NCI-H1417 treated with DMSO at 0.1 percent for 48 hours (cell line): ENCODE measurements at places on chromosomes 1 and 21.

DNA sequence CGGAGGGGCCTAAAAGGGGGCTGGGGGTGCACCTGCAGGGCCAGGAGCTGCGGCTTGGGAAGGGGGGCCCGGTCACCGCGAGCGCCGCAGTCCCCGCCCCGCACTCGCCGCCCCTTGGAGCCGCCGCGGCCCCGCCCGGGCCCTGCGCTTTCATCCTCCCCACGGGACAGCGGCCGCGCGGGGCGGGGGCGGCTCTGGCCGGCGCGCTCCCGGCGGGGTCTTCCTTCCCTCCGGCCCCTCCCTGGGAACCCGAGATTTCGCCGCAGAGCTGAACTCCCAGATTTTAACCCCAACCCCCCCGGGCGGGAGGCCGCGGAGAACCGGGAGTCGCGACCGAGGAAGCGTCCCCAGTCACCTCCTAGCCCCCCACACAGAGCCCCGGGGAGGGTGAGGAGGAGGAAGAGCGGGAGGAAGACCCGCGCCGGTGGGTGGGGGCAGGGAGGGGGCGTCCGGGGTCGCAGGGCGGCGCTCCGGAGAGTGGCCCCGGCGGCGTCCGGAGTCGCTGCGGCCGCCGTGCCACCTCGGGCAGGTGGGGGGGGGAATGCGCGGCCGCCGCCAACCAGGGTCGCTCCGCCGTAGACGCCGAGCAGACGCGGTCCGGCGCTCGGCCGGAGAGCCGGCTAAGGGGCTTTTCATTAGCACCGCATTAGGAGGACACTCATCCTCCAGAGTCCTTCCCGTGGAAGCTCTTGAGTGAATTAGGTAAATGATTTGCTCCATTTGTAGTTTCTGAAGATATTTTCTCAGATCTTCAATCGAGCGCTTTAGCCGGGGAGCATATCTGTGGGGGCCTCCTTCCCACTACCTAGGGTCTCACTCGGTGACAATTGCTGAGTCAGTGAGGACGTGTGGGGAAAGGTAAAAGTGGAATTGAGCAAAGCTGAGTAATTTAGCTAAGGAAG lies 31.6 kb upstream of the NFIA start:
- no peak for DNase-seq

GRCh38 chr1:156347331-156347730 lies 9.0 kb downstream of the TSACC start:
- DNase-seq, result no peak

- no peak for DNase-seq
Measured at GRCh38 chr21:18253221-18253620, 8.6 kb downstream of the CHODL start.

DNA sequence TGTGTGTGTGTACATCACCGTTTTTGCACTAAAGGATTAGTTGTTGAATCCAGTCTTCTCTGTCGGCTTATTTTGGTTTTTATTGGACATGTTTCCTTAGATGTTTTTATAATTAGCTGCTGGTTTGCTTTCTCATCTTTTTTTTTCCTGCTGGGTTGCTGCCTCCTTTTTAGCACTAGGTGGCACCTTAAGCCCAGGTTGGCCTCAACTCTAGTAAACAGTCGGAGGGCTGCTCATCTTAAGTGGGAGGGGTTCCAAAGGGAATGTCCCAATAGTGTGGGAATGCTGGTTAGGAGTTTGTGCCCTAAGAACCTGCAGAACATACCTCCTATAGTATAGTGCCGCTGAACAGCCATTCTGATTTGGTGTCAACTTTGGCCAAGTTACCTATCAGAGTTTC lies 570.1 kb upstream of the CXADR start:
- no peak for DNase-seq

DNA sequence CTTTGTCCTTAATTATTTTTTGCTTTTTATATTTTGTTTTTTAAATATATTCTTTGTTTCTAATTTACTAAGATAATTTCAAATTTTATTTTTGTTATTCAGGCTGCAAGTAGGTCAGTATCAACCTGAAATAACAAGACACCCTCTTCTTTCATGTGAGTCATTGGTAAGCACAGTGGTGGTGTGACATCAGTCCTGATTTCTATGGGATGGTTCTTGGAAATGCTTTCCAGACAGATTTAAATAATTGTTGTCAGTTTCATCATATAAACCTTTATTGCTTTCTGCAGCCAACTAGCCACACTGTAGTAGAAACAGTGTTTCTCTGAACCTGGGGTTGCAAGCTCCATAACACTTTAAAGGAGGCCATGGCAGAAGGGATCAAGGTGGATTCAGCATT lies 157.5 kb upstream of the C21orf91 start:
- DNase-seq, result no peak

DNA sequence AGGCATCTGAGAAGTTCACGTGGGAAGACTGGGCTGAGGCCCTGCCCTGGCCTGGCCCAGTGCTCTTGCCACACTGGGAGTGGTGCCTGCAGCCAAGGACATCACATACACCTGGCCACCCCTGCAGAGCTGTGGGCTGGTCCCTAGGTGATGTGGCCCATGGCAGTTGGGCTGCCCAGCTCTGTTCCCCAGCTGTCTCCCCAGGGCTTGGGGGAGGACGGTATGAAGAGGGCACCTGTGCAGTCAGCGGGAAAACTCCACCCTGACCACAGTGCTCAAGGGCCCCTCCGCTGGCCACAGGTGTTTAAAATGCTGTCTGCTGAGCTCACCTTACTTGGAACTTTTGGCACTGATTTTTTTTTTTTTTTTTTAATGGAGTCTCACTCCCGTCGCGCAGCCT lies 120.4 kb upstream of the SLC25A33 start:
- no peak for DNase-seq

GRCh38 chr1:50369830-50370229 lies 53.4 kb downstream of the DMRTA2 start:
- DNase-seq, result no peak

- DNase-seq, result no peak
Measured at GRCh38 chr1:24727501-24728216, 17.6 kb upstream of the CLIC4 start.

GRCh38 chr21:21268885-21269284 lies 270.7 kb downstream of the NCAM2 start:
- no peak for DNase-seq

DNA sequence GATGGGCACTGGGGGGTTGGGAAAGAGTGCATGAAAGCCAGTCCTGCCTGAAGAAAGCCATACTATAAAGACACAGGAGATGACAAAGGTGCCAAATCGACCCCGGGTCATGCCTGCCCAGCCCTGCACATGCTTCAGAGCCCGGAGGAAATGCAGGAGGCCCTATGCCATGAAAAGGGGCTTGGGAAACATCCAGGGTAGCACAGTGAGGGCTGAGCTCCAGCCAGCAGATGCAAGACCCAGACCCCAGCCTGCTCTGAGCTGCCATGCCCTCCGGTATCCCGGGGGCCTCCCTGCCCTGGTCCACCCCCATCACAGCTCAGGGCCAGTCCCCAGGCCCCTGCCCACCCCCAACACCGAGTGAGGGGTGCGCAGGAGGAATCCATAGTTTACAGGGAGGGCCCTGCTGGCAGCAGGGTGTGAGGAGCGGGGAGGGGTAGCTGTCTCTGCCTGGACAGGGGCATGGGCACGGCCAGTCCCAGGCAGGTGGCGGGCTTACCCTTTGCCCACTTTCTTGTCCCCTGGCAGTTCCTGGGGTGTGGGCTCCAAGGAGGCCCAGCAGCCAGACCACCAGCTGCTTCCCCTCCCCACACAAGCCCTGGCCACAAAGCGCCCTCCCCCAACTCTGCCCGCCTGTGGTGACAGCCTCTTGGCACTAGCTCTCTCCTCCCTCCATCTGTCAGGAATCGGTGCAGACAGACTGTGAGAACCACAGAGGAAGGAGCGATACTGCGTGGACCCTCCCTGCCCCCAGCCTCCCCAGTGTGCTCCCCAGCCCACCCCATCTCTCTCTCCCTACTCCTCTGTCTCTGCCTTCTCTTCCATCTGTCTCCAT lies 16.8 kb downstream of the LRP8 start:
- no peak for DNase-seq

- no peak for DNase-seq
Measured at GRCh38 chr1:29800522-29800956, 564.2 kb downstream of the PTPRU start.

GRCh38 chr1:224751624-224752311 lies 135.7 kb downstream of the CNIH3 start:
- DNase-seq, result no peak

- no peak for DNase-seq
Measured at GRCh38 chr1:158732524-158732923, 12.0 kb upstream of the OR6K3 start.

DNA sequence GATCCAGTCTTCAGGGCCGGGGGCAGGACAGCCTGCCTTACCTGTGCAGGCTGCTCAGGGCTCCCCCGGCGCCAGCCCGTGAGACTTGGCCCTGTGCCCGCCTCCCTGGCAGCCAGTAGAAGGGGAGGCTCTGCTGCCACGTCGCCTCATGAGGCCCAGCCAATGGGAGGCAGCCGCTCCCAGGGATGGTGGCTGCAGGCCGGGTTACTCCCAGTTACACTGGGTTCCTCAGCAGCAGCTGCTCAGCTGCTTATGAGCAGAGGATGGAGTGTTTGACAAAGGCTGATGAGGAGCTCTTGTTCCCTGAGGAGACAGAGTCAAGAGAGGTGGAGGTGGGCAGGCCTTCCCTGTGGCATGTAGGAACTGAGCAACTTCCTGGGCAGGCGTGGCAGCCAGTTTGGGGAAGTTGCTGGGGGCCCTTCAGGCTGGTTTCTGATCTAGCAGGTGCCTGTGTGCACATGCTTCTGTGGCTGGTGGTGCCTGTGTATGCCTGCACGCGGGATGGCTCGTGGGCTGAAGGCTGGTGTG lies 5.5 kb downstream of the MFSD2A start:
- peak; percentile 72 for DNase-seq

- no peak for DNase-seq
Measured at GRCh38 chr1:229106526-229107125, 164.3 kb upstream of the RAB4A start.

DNA sequence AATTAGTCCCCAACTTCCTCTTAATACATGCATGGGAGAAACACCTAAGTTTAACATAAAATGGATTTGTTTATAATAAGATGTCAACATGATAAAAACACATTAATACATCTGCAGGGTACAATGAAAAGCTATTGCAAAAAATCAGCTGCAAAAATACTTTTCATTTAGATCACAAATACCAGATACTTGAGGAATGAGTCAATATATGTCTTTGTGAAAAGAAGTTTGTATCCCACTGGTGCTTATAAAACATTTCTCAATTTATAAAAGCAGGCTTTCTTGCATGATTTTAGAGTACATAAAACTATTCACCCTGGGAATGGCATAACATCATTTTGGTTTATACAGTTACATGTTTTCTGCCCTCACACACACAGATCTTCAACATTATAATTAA lies 18.6 kb upstream of the PRKAA2 start:
- DNase-seq, result no peak

DNA sequence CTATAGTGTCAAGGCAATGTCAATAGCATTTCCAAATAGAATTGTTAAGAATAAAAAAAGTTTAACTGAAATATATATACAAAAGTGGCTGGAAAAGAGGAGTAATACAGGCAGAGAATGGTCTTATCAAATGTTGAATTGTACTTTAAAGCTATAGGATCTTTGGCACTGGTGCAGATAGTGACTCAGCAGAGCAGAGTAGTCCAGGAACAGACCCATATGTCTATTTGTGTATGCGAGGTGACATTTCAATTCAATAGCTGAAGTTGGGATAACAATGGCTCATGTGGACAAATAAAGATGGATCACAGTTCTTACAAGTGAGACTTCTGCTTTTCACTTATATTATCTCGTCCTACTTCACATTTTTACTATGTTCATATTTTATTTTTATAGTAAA lies 543.0 kb upstream of the B3GALT2 start:
- DNase-seq, result no peak

- DNase-seq, result no peak
Measured at GRCh38 chr21:44461464-44462001, 6.2 kb downstream of the LRRC3 start.

DNA sequence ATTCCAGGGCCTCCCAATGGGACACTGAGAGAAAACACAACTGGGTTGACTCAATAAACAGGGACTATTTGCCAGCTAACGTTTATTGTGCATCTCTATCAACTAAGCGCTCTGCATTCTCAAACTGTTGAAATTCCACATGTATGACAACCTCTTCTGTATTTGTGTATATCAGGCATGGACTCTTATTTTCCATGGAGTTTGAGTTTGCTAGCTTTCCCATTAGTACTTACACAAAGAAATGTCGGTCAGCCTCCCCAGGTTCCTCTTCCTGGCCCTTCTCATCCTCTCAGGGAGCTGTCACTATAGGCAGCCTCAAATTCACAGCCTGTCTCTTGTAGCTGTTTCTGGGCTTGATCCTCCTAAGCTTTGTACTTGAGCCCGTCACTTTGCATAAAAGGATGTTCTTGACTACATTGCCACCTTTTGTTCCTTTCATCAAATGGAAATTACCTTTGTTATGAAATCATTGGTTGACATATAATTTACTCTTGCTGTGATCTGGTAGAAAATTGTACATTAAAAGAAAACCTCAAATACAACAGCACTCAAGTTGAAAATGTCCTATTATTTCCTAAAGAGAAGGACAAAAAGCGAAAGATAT lies 60.0 kb upstream of the NTPCR start:
- DNase-seq, result no peak

DNA sequence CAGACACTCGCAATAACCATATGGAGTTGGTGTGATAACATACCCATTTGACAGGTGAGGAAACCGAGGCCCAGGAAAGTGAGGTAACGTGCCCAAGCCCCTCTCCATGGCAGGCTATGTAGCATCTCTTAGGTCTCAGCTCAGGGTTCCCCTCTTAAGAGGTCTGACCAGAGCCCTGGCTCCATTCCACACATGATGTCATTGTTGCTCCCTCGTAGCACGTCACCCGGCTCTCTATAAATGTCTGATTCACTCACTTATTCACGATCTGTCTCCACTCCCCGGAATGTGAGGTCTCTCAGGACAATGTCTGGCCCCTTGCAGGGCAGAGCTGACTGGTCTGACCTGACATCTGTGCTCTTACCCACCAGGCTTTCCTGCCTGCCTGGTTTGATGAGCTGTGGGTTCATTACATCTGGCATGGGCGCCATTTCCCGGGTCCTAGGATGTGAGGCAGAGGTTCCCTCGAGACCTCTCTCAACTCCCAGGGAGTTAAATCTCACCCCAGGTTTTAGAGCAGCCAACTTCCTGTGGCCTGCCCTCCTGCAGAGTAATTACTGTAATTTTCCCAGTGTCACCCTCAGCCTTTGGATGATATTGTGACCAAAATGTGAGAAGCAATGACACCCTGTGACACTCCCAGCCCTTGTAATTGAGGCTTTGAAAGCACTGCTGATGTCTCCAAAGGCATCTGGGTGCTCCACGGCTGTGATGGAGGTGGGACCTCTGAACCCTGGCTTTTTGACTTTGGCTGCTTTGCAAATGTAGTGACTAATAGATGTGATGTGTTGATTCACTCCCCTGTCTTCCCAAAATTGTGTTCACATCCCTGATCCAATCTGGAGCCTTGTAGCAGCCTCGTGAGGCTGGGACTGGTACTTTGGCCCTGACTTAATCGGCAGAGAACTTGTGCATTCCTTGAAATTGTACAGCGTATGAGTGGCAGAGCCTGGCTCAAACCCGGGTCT lies 10.6 kb downstream of the ACTL8 start:
- DNase-seq, result no peak

GRCh38 chr1:22962558-22962957 lies 10.1 kb downstream of the LACTBL1 start:
- DNase-seq, result no peak
